ENCODE measurements at places on chromosomes 11 and 22.

- peak; percentile 50 for DNase-seq
Measured at GRCh38 chr11:123640677-123641494, 13.5 kb downstream of the SCN3B start.

DNA sequence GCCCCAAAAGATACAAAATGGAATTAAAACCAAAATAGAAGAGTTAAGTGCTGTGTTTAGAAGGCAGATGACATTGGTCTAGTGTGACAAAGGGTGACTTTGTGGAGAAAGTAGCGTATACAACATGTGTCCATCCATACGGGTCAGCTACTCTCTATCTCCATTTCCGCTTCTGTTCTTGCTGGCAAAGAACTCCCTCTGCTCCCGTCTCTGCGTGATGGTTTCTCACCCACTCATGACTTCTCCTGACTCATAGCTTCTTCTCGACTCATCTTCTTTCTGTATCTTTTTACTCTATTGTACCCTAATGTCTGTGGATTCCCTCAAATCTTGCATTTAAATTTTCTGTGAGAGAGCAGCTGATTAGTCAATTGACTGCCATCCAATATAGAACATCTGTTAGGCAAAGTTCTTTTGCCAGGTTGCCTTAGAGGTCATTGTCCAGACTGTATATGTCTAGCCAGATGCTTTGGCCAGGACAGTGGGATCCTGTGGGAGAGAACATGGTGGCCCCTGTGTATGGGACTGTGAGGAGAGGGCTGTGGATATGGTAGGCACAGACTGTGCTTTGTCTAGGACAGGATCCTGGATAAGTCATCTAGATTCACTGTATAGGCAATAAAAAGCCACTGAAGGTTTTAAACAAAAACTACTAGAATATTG is 28.4 kb downstream of the MMP13 start:
- peak; percentile 16 for DNase-seq

- DNase-seq: no peak
Measured at GRCh38 chr11:117394221-117394925, 66.7 kb downstream of the CEP164 start.

DNA sequence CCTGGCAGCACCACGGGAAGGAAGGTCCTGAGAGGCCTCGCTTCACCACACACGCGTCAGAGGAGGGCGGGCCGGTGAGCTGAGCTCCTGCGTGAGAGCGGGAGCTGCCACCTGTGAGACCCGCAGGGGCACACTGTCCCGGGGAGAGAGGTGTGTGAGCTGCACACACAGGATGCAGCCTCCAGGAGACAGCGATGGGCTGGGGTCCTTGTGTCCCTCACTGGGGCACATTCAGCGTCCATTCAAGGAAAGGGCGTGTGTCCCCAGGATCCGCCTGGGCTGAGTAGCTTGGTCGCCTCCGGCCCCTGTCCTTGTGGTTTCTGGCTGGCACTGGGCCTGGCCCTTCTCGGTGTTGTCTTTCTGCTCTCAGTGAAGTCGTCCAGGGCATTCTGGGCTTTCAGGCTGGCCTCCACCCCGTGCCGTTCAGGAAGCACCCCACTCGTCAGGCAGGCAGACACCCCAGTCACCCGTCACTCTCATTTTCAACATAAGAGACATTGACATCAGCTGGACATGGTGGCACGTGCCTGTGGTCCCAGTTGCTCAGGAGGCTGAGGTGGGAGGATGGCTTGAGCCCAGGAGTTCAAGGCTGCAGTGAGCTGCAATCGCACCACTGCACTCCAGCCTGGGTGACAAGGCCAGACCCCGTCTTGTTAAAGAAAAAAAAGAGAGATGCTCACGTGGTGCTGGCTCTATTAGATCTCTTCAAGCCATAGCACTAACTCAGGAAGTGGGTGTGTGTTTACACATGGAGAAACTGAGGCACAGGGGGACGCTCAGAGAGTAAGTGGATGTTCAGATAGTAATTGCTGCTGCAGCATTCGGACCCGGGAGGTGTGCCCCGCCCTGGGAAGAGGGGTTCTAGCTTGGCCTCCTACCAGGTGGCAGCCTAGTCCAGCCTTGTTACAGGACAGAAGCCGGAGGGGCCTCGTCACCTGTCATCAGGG is 1081.6 kb downstream of the BRD1 start:
- DNase-seq: no peak

DNA sequence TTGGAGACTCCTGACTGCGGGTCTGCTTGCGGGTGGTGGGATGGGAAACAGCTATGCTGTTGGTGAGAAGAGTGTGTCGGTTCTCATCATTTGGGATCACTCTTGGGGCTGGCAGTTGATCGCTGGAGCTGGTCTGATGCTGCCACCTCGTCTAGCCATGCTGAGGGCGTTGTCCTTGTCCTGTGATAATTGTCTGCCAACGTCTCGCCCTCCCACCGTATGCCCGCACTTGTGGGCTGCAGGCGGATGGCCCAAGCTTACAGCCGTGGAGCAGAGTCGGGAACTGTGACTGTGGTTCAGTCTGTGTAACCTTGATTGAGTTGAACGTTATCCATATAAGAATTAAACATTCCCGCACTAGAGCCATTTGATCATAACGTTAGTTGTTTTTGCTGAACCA is 204.4 kb downstream of the TBC1D22A start:
- DNase-seq: no peak

GRCh38 chr11:3939211-3939610 is 83.7 kb downstream of the STIM1 start:
- DNase-seq: peak; percentile 26

DNA sequence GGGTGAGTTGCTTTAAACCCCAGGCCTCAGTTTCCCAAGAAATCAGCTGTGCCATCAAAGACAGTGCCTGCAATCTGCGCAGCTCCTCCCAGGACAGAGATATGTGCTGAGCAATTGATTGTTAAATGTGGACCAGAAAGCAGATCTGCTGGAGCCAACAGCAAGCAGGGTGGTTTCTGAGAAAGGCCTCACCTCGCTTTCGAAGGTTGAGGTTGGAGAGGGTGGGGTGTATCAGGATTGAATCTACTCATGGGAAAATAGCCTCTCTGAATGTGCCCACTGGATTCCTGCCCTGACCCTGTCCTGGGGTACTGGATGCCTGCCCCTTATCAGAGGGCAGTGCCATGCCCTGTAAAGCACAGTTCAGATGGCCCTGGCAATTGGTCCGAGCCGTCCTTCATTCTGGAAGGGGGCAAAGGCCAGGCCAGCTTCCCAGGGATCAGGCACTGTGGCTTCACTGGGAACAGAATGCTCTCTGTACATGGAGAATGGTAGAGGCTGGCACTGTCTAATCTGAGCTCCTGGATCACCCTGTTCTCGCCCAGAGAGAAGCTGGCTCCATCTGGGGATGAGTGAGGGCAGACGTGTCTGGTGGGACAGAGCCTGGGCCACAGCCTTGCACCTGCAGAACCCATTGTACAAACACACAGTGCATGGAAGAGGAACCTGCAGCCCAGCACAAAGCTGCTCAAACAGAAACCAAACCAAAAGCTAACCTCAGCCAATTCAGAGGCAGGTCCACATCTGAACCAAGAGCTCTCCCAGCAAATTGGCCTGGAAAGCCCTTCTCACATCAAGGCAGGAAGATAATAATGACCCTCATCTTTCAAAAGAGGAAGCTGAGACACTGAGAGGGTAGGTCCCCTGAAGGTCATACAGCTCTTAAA is 15.2 kb downstream of the DHCR7 start:
- no peak for DNase-seq

- no peak for DNase-seq
Measured at GRCh38 chr11:89181111-89181510, 3.4 kb downstream of the TYR start.

DNA sequence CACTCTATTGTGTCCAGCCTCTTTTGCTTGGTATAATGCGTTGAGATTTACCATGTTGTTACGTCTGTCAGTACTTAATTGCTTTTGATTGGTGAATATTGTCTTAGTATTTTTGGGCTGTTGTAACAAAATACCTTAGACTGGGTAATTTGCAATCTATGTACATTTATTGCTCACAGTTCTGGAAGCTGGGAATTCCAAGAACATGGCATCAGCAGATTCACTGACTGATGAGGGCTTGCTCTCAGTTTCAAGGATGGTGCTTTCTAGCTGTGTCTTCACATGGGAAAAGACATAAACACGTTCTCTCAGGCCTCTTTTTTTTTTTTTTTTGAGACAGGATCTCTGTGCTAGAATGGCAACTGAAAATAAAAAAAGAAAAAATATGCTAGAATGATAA is 46.7 kb upstream of the INCENP start:
- DNase-seq: no peak

GRCh38 chr22:19107730-19108074 is 14.5 kb downstream of the DGCR2 start:
- DNase-seq: no peak

DNA sequence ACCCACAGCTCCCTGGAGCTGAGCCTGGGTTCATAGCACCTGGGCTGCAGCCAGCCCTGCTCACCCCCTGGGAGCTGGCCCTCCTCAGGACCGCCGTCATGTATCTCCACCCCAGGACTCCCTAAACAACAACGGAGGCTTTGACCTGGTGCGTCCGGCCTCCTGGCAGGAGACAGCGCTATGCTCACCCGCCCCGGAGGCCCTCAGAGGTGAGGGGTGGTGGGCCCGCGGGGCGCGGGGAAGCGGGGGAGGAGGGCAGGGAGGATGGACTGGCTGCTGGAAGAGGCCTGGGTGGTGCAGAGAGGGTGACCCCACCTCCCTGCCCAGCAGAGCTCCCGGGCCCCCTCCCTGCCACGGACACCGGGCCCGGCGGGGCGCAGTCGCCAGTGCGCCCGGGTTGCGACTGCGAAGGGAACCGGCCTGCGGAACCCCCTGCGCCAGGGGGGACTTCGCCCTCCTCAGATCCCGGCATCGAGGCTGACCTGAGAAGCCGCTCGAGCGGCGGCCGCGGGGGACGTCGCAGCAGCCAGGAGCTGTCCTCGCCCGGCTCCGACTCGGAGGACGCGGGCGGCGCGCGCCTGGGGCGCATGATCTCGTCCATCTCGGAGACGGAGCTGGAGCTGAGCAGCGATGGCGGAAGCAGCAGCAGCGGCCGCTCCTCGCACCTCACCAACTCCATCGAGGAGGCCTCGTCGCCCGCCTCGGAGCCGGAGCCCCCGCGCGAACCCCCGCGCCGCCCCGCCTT is 3.1 kb downstream of the MAPK8IP2 start:
- DNase-seq: no peak

GRCh38 chr11:132981131-132981956 is 551.0 kb downstream of the OPCML start:
- no peak for DNase-seq

GRCh38 chr11:5280582-5281102 is 10.9 kb upstream of the HBE1 start:
- peak; percentile 66 for DNase-seq

GRCh38 chr22:46619830-46620501 is at the start of gene GRAMD4:
TSS of gene GRAMD4 (plus strand) at chr22:46620386. CDS start at chr22:46626800, 6,414 bp downstream.
- DNase-seq: no peak

- DNase-seq: no peak
Measured at GRCh38 chr22:26897384-26897783, 240.0 kb downstream of the MIAT start.

DNA sequence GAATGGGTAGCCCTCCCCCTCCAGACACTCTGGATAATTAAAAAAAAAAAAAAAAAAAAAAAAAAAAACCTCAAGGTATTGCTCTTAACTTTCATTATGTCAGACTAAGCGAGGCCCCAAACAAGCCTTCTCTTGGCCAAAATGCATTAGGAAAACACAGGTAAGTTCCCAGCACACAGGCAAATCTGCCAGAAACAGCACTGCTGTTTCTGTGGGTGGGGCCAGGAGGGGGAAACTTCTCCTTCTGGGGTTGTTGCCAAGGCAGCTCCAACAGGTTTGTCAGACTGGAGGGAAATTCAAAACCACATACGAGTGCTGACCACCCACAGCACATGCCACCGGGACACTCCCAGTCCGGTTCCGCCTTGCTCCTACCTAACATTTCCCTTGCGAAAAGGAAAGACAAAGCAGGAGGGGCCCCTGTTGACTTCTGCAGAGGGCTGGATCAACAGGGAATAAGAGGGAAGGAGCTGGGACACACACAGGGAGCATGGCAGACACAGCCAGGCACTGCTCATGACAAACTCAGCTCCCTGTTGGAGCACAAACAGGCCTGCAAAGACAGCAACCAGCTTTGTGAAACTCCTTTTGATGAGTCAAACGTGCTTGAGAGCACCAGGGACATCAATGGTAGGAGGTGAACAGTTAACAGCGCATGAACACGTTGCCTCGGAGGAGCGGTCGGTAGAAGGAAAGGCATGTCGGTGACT is 55.0 kb downstream of the MYH9 start:
- DNase-seq: peak; percentile 77

- no peak for DNase-seq
Measured at GRCh38 chr11:124094731-124095130, 20.5 kb upstream of the VWA5A start.

GRCh38 chr11:102476812-102477211 is 24.2 kb upstream of the TMEM123 start:
- peak; percentile 24 for DNase-seq

DNA sequence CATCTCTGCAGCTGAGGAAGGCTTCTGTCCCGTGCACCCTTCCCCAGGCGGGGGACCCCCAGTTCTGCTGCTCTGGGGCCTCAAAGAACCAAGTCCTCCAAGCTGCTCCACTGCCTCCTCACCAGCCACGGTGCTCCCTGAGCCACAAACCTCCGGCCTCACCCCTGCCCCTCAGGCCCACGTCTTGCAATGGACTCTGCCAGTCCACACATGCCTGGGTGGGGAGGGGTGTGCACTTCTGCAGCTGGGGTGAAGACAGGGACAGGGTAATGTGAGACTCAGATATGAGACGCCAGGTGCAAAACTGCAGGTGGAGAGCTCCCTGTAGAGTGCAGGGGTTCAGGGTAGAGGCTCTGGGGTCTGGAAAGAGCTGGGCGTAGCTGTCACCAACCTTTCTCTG is 3.2 kb upstream of the PTDSS2 start:
- no peak for DNase-seq

- no peak for DNase-seq
Measured at GRCh38 chr11:118434553-118435289, 1.6 kb upstream of the KMT2A start.

DNA sequence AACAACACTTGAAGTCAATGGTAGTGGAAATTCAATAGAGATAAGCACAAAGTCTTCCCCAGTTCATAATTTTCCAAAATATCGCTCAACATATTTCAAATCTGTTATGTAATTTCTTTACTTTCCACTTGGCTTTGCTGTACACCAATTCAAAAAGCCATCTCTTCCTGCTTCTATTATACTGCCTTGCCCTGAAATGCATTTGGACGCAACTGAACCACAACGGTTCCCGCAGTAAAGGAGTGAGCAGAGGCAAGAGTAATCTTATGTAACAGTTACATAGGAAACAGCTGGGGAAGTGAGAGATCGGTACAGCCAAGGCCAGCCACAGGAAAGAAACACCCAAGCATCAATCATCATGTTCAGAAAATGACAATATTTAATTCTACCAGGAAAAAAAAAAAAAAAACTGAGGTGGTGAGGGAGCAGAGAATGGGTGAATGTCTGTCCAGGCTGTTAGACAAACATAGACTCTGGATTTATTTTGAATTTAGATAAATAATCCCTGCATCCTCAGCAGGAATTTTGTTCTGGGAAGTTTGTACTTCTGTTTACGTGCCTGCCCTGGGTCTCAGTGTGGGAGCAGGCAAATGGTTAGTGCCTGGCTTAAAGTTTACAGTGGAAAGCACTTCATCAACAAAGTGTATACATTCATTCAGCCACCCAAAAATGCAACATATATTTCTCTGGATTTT is 392.2 kb downstream of the ETS1 start:
- DNase-seq: peak; percentile 9

GRCh38 chr11:44817207-44817949 is 90.6 kb downstream of the TSPAN18 start:
- no peak for DNase-seq

GRCh38 chr11:8262552-8263108 is 1.0 kb downstream of the LMO1 start:
- no peak for DNase-seq

GRCh38 chr11:96193745-96194443 is 149.1 kb downstream of the MAML2 start:
- no peak for DNase-seq

- DNase-seq: no peak
Measured at GRCh38 chr11:37914859-37915258, 1316.8 kb upstream of the RAG2 start.
